ENCODE measurements at places on chromosomes 16 and 17.

GRCh38 chr17:78075545-78075944 lies 53.0 kb downstream of the TMC6 start:
- no peak for DNase-seq

DNA sequence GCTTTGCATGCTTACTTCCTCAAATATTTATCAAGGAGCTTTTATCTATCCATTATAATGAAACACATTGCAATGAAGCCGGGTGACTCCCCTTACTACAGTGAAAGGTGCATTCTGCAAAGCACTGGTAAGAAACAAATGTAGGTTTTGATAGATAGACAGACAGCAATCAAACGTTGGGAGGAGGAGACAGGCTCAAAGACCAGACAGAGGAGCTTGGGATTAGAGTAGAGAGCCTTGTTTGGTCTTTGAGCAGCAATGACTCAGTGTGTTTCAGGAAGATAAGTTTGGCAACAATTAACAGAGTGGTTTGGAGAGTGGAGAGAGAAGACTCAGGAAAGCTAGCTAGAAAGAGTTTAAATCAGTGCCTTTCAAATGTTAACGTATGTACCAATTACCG lies 68.8 kb downstream of the ZNF18 start:
- DNase-seq, result no peak

DNA sequence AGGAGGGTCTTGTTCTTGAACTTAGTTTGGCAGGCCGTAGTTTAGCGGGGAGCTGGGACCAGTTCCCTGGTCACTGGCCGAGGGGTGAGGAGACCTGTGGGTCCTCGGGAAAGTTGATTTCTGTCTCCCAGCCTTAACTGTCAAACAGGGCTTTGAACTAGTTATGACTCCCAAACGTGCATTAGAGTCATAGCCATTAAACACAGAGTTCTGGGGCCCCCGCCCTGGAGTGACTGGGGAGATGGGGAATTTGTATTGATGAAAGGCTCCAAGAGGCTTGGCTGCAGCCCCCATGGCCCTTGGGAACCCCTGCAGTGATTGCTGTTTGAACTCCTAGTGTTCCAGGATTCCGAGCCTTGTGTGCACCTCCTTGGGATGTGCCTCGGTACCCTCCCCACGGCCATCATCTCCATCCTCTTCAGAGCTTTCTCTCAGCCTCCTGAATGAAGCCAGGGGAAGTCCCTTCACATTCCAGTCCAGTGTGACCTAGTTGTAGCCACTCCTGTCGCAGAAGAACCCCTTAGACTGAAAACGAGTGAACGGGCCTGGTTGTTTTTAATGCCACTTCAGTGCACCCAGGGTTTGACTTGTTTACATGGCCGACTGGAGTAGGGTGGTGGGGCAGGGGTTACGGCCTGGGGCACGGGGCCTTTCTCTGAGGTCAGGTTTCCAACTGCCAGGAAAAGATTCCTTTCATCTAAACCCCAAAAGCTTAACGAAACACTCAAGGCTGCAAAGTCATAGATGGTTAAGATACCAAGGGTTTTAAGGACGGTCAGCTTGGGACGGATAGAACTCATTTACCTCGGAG lies 1.4 kb downstream of the MPRIP start:
- no peak for DNase-seq

GRCh38 chr16:19265380-19265930 lies 20.1 kb upstream of the CLEC19A start:
- DNase-seq, result no peak

DNA sequence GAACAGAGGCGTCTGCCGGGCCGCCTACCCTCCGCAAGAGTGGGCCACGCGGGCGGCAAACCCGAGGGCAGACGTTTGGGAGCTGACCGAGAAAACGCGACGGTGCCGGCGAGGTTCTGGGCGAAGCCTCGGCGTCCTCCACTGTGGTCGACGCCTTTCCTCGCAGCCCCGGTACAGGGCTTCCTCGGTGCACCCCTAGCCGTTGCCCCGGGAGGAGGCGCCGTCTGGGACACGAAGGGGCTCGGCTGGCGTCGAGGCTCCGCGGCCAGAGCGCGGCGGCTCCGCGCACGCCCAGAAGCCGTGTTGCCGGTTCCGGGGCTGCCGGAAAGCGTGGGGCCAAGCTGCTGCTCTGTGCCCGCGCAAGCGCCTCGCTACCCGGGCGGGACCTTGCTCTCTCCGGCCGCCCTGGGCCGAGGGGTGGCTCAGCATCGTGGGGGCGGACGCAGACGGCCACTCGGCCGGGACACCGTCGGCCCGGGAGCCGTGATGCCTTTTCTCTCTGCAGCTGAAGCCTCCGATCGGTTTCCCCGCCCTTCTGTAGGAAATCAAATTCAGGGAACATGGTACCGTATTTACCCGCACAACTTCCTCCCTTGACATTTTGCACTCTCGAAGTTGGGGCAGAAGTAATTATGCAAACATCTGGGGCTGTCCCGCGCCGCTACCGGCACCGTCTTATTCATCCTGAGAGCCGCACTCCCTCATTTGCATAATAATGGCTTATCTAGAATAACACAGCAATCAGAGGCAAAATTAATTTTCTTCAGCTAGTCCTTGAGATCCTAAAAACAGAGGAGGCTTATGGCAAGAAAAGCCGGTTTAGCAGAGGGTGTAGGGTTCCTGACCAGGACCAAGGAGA lies 7.3 kb upstream of the CBX8 start:
- no peak for DNase-seq

Data from right forelimb (tissue), 1 donor.